ENCODE measurements at places on chromosomes 3 and 15. TPM values are rescaled to one million over a fixed set of nuclear protein-coding genes. Genes with fewer than 3 reads are reported as not detected.

Gene ACKR4
- total RNA-seq: not detected

Gene ARL8B
- 90.8 TPM for total RNA-seq

Gene ZNF80
- not detected for total RNA-seq

Gene COL8A1
- total RNA-seq: 720 TPM

Gene OR5H14
- total RNA-seq: not detected

Gene ARGFX
- total RNA-seq: not detected

Gene ANKRD28
- 223 TPM for total RNA-seq

Gene CCR8
- not detected for total RNA-seq

Gene FBLN2
- total RNA-seq: 54.6 TPM

Gene PAQR9
- total RNA-seq: not detected

Gene CHST2
- total RNA-seq: 16.5 TPM

Gene ZDHHC19
- not detected for total RNA-seq

Gene YEATS2
- total RNA-seq: 32.2 TPM

Gene KLHDC8B
- 18.3 TPM for total RNA-seq

Gene CDHR4
- not detected for total RNA-seq

Gene GP9
- not detected for total RNA-seq

Gene AP3B2
- 0.36 TPM for total RNA-seq

Gene FAN1
- 15.3 TPM for total RNA-seq

Gene PLA2G4B
- total RNA-seq: 0.72 TPM

Gene SMCO1
- total RNA-seq: not detected

Gene C3orf70
- 1.4 TPM for total RNA-seq

Gene COPG1
- total RNA-seq: 305 TPM

Gene AMOTL2
- total RNA-seq: 300 TPM

Gene UACA
- total RNA-seq: 158 TPM

Gene FGD5
- total RNA-seq: under 0.01 TPM

Gene SST
- not detected for total RNA-seq

Gene STRIT1
- total RNA-seq: not detected

Gene CCDC66
- 48.0 TPM for total RNA-seq

Gene ERC2
- 0.36 TPM for total RNA-seq

Gene HIGD2B
- not detected for total RNA-seq

Gene CCR3
- not detected for total RNA-seq

Gene RBP2
- total RNA-seq: not detected

All from osteoblast (primary cell).